ENCODE measurements at places on chromosomes 16 and 17.
A peak's percentile ranks its signal among the peaks of the same experiment; 100 is the strongest.

- DNase-seq = peak; percentile 55
These were observed 70.3 kb downstream of the CMC2 start for GRCh38 chr16:80936410-80936809.

DNA sequence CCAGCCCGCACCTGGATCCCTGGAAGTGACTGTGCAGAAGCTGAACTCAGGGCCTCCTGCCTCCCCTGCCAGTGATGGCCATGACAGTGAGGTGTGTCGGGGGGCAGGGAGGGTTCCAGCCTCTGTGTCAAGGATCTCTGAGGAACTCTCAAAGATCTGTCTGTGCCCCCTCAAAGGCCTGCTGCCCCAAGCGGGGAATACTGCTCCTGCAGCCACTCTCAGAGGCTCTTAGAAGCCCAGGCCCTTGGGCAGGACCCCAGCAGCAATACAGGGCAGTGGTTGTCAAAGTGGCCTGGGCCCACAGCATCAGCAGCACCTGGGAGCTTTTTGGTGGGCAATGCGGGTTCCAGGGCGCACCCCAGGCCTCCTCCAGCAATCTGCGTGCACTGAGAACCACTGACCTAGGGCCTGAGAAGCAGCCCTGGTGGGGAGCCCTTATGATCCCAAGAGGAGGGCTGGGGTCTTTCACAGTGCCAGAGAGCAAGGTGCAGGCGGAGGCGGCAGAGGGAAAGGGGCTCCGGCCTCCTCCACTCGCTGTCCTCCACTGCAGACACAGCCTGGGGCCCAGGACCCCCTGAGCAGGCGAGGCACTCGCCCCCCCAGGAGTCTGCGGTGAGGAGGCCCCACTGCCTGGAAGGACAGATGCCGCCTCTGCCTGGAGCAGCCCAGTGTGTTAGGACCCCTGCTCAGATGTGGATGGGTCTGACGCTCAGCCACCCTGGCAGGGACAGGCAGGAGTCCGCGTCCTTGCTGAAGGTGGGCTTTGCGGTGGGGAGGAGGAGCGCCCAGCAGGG, 42.1 kb downstream of the ENGASE start:
- no peak for DNase-seq

GRCh38 chr16:49637933-49638672, 217.8 kb downstream of the ZNF423 start:
- no peak for DNase-seq

GRCh38 chr16:31874366-31875111, 932 bp downstream of the ZNF267 start:
- no peak for DNase-seq

GRCh38 chr17:77798031-77798430, 160.5 kb upstream of the TNRC6C start:
- no peak for DNase-seq

DNA sequence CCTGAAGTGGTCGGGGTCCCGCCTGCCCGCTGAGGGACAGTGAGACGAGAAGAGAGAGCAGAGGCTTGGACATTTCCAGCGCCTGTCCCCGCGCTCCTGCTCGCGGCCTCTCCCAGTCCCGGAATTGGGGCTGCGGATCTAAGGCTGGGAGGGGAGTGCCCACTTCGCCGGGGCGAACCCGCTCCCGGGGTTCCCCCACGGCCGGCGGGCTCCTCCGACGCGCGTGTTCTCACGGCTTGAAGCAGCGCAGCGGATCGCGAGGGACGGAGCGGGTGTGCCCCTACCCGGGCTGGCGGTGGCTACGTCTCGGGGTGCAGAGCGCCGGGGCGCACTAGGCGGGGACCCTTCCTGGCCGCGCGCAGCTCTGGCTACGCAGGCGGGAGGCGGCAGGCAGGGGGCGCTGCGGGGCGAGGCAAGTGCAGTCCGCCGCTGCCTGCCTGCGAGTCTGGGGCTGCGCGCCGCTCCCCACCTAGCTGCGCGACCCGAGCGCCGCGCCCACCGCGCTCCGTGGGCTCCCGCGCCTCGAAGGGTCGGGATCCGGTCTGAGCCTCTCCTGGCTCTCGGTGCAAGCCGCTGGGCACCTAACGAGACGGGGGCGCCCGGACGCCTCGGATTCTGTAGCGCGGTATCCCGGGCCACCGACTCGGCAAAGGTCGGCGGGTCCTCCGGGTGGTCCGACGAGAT, 1.2 kb downstream of the NGFR start:
- no peak for DNase-seq

DNA sequence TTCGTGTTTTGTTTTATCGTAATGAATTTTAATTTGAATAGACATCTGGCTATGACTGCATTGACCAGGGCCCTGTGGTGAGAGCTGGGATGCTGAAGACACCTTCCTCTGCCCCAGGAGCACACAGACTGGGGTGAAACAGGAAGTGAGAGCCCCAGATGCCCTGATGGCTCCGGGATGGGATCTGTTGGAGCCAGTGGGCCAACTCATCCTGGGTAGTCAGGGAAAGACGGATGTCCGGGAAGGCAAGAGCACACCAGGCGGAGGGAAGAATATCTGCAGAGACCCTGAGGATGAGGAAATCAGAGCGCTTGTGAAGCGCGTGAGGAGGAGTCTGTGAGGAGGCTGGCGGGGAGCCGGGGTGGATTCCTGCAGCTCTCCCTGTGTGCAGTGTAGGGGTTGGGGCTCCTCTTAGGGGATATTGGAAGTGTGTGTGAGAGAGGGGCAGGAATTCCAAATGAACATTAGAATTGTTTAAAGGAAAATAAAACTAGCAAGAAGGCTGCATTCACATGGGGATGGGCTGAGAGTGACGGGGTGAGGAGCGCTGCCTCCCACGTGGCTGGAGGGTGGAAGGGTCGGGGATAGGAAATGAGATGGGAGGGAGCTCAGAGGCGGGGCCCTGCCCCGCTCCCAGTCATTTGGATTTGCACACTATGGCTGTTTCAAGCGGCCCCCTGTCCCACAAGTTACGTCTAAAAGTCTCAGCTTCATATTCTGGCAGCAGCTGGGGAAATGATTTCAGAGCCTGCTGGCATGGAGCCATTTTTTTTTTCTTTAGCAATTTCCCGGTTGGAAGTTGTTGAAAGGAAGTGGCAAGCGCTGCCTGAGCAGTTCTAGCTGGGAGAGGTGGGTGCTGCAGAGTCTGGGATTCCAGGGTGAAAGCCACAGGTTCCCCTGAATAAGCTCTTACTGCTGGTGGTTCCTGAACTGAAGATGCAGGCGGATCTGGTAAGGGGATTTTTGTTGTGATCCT, 71.2 kb upstream of the LGALS9 start:
- DNase-seq = peak; percentile 89

GRCh38 chr16:52548261-52549010, 1.5 kb upstream of the TOX3 start:
- DNase-seq = no peak

GRCh38 chr17:43552229-43552837, 6.2 kb upstream of the ETV4 start:
- no peak for DNase-seq

DNA sequence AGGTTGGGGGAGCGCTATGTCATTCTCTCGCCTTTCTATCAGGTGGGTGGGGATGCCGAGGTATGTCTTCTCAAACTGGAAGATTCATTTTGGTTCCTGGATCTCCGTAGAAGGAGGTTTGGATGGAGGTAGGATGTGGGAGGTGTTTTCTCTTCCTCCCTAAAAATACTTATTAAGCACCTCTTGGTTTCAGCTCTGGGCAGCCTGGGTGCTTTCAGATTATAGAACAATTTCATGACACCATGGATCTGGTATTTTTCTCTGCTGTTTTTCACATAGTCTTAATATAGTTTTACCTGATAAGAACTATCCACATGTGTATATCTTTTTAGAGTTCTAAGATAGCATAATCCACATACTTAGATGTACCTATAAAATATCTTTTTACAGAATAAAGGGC, 92.9 kb downstream of the YPEL2 start:
- DNase-seq = no peak

DNA sequence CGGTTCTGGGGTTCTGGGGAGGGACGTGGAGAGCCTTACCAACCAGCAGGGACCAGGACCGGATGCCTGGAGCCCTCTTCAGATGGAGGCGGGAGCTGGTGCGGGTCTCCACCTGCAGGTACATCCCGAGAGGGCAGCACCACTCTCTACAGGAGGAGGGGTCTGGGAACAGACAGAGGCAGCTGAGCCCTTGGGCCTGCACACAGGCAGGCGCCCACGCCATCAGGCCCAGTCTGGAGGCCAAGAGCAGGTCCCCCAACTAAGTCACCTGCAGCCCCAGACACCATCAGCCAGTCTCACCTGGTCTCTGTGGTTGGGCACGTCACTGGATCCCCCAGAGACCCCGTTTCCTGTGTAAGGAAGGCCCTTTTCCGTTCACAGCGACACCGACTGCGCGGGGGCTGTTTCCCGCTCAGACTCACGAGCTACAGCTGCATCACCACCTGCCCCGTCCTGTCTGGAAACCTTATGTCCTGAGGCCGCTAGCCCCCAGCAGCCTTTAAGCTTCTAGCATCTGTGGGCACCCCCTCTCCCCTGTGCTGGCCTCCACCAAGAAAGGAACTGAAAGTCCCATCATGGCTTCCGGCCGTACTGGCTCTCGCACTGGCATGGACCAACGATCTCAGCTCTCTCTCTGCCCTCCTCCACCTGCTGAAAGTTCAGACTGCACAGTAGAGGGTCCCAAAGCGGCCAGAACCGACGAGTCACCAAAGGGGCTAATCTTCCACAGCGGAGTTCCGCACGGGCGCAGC, 1.2 kb downstream of the CYBC1 start:
- DNase-seq = no peak

DNA sequence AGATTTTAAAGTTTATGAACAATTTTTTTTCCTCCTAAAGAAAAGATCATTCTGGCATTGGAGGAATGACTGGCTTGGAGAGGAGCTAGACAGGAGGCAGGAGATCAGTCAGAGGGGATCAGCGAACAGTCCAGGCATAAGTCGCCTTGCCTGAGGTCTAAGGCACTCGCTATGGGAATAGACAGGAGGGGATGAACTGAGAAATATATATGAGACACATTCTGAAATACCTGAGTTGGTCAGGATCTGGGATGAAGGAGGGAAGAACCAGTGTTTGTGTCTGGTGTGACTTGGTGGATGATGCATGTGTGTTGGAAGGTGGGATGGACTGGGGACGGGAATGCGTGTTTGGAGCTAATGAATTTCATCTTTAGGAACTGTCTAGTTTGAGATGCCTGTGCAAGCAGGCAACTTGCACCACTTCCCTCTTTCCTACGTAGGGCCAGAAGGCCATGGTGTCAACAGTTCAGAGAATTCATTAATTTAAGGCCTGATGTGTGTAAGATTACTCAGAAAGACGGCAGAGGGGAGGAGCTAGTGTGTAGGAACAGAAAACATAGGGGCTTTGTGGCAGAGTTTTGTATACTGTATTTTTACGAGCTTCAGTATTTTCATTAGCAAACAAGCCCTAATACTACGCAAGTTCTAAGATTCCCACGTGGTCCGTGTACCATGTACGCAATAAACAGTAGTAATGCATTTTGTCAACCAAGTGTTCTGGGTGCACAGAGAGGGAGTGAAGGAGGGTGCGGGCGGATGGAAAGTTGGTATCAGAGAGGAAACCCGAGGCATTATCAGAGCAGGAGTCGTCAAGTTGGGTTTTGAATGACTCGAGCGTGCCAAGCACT, 825 bp downstream of the HEATR6 start:
- DNase-seq = no peak

DNA sequence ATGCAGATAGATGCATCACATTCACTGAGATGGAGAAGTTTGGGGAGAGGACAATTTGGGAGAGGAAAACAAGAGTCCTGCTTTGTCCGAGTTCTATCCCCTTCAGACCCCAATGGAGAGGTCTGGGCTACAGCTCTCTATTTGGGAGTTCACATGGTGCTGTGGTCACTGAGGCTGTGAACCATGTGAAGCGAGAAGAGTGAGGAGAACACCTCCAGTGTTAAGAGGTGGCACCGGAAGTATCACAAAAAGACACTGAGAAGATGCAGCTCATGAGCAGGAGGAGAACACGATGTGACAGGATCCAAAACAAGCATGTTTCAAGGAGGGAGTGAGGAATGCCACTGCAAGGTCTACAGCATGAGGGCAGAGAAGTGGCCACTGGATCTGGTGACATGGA, 39.7 kb downstream of the PIK3R5 start:
- DNase-seq = no peak

DNA sequence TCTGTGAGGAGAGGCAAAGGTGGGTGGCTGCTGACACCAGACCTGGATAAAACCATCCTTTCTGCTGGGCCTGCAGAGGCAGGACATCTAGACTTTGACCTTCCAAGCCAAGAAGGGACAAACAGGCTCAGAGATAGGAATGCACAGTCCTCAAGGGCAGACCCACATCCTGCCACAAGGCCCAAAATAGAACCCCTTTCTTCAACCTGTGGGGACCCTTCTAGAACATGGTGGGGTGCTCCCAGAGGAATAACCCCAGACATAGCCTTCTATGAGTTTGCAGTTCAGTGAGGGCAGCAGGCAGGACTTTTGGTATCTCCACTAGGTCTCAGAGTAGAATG, 3.8 kb upstream of the CBFB start:
- no peak for DNase-seq

DNA sequence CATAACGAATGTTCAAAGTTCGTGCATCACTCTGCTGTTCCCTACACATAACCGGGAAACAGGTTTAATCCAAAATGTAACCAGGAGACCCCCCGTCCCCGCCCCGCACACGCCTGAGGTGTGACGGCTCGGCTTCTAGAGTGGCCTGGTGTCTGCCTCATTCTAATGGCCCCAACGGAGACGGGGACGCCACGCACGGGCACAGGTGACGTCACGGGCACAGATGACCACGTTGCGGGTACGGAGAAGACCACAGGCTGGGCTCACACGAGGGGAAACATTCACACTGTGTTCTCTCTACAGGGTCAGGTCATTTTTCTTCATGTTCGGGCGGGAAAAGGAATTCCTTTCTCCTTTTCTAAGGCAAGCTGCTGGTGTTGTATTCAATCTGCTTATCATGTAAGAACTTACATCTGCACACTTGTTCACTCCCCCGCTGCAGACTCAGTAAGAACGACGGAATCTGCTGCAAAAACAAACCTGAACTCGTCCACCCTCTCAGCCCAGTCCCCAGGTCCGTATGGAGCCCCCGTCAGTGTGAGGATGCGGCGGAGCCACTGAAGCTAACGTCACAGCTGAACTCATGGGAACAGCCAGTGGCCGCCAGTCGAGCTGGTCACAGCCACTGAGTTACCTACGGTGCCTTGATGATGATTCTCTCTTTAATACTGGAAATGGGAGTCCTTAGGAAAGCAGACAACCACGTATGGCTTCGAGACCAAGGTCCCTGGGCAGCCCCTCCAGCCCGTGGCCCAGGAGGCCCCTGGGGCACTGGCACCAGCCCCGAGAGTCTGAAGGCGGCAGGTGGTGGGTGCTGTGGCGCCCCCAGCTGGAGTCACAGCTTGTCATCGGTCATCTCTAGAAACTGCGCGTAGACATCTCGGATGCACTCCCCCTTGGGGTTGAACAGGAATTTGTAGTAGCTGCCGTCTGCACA, 32.9 kb downstream of the WDR45B start:
- no peak for DNase-seq

DNA sequence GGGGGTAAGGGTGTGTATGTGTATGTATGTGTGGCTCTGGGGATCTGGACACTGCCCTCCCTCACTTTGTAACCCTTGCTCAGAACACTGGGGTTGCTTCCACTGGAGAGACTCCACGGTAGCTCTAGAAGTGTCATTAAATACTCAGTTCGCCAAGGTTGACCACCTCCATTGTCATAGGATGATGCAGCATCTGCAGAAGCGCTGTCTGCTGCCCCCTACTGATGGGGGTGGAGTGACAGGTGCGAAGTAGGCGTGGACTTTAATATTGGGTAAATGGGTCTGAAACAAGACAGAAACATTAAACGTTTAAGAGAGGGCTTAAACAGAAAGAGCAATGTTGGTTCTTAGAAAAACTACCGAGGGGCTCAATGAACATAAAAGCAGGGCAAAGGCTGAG, 35.5 kb upstream of the STAC2 start:
- DNase-seq = no peak

Data from fibroblast of skin of left quadriceps (primary cell).